ENCODE measurements at places on chromosomes 2 and 18. TPM values are rescaled to one million over a fixed set of nuclear protein-coding genes. Genes with fewer than 3 reads are reported as not detected.
A peak's percentile ranks its signal among the peaks of the same experiment; 100 is the strongest.

DNA sequence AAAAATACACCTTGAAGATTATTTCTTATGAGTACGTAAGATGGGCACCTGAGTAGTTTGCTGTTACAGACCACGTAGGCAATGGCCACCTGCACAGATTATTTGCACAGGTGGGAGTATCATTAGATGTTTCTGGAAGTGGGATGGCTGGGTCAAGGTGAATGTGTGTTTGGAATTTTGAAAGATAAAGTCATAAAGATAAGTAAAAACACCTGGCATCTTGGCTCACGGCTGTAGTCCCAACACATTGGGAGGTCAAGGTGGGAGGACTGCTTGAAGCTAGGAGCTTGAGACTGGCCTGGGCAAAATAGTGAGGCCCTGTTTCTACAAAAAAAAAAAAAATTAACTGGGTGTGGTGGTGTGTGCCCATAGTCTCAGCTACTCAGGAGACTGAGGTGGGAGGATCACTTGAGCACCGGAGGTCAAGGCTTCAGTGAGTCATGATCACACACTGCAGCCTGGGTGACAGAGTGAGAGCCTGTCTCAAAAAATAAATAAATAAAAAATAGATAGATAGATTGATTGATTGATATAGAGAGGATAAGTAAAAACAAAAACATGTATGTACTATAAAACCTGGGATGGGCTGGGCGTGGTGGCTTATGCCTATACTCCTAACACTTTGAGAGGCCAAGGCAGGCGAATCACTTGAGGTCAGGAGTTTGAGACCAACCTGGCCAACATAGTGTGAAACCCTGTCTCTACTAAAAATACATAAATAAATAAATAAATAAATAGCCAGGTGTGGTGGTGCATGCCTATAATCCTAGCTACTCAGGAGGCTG is 30.4 kb downstream of the ODC1 start:
- DNase-seq: no peak

- peak; percentile 38 for DNase-seq
These were observed 47.1 kb upstream of the SELENOI start for GRCh38 chr2:26298638-26299393.

Gene DUSP19
- total RNA-seq: 2.8 TPM

DNA sequence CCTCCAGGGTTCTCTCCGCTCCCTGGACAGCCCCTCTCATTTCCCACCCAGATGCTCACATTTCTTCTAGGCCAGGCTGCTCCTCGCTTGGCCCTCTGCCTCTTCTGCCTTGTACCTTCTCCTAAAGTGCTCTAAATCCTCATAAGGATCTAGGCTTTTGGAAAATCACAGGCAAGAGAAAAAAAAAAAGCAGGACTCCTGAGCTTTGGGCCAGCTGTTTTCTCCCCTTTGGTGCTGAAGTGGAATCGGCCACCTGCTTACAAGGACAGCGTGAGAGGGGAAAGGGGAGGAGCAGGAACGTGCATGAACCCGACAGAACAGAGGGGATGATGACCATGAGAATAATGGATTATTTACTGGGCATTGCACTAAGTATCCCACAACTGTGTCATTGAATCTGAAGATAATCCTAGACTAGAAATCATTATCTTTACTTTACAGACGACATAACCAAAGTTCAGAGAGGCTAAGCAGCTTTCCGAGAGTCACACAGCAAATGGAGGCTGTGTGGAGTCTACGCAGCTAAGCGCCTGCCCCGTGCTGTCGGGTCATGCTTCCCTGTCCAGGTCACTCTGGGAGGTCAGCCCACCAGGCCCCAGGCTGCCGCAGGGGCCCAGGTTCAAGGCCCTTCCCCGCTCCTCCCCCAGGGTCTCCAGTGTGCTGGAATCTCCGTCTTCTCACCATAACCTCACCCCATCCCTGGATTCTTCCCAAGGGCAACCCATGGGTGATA is 141.9 kb downstream of the PXDN start:
- DNase-seq: no peak

- DNase-seq: no peak
These were observed 1.1 kb upstream of the APCDD1 start for GRCh38 chr18:10453261-10453805.

Gene CNGA3
- total RNA-seq: not detected

Gene RANBP2
- 58.8 TPM for total RNA-seq

- peak; percentile 23 for DNase-seq
These were observed 97.2 kb downstream of the SEPTIN10 start for GRCh38 chr2:109516445-109517117.

GRCh38 chr2:134795765-134796164 is 42.7 kb upstream of the ACMSD start:
- DNase-seq: no peak

GRCh38 chr2:173350383-173350782 is 4.3 kb upstream of the CDCA7 start:
- no peak for DNase-seq

DNA sequence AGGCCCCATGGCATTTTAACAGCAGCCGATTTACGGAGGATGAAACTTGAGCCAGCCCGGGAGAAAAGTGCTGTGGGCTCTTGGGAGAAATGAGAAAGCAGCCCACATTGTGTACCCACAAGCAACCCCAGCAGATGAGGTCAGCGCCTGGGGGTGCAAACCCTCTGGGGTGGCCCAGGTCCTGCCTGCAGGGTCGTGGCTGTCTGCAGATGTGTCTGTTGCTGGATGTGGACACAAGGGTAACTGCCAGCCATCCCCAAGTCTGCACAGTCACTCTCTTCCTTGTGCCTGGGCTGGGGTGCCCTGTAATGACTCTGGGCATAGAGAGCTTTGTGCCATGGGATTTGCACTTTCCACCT is 170.8 kb downstream of the PRKCE start:
- DNase-seq: no peak

- DNase-seq: peak; percentile 85
These were observed at the start of gene INPP4A for GRCh38 chr2:98444436-98445176. Gene INPP4A (plus strand): TSS chr2:98444858. CDS start chr2:98520049, 75,191 bp downstream.

Gene GATA6
- 0.43 TPM for total RNA-seq

GRCh38 chr2:11343650-11344341 is 640 bp downstream of the ROCK2 start:
- peak; percentile 43 for DNase-seq

DNA sequence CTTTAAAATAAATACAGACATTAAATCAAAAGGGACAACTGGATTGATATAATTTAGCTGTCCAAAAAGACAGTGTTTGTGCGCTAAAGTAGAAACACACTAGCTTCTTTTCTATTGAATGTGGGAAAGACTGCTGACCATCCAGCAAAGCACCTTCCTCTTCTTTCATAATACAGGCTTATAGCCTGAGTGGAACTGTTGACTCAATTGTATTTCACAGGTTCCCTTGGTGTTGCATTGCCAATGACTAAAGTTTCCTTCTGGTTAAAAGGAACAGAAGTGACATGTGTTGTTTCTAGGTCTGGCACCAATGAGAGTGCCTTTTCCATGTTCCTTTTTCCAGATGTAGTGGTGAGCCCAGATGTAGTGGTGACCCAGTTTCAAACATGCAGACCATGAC is 412.3 kb downstream of the RNF144A start:
- DNase-seq: no peak

- no peak for DNase-seq
These were observed 105.9 kb upstream of the SNTG2 start for GRCh38 chr2:844715-845114.

- no peak for DNase-seq
These were observed 65.8 kb upstream of the CREB1 start for GRCh38 chr2:207464007-207464406.

GRCh38 chr2:220891405-220891804 is 680.7 kb downstream of the EPHA4 start:
- no peak for DNase-seq

- DNase-seq: no peak
These were observed 665.8 kb upstream of the ID2 start for GRCh38 chr2:8015848-8016600.

GRCh38 chr2:101613056-101613704 is 84.3 kb upstream of the MAP4K4 start:
- no peak for DNase-seq

DNA sequence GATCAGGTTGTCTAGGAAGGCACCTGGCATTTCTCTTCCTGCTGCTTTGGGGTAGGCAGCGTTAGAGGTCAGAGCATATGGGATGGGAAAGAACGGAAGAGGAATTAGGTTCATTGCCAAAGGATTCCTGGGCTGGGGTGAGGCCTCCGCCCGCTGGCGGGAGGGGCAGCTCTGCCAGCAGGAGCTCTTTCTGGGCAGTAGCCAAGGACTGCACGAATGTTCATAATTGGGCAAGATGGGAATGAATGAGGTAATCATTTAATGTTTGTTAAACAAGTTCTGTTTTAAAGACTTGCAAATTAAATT is 253.9 kb downstream of the AGAP1 start:
- DNase-seq: no peak

GRCh38 chr18:14921547-14921946 is 173.6 kb downstream of the ANKRD30B start:
- DNase-seq: no peak

DNA sequence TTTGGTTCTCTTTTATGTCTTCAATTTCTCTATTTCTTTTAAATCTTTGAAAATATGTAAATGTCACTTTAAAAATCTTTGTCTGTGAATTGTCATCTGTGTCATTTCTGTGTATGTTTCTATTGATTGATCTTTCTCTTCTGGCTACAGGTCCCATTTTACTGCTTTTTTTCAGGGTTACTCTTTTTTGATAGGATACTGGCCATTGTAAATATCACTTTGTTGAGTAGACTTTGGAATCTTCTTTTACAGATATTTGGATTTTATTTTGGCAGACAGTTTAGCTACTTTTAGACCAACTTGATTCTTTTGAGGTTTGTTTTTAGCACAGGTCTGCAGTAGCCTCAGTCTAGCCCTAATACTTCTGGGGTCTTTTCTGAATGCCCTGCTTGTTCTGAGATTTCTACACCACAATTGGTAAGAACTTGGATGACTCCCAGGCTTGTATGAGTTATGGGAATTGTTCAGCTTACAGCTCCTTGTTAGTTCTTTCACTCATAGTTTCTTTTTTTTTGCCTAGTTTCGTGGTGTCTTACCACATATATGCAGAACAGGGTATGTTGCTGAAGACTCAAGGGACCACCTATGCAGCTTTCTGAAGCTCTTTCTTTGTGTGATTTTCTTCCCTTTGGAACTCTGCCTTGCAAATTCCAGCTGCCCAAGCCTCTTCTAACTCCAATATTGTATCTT is 122.2 kb downstream of the QPCT start:
- no peak for DNase-seq

DNA sequence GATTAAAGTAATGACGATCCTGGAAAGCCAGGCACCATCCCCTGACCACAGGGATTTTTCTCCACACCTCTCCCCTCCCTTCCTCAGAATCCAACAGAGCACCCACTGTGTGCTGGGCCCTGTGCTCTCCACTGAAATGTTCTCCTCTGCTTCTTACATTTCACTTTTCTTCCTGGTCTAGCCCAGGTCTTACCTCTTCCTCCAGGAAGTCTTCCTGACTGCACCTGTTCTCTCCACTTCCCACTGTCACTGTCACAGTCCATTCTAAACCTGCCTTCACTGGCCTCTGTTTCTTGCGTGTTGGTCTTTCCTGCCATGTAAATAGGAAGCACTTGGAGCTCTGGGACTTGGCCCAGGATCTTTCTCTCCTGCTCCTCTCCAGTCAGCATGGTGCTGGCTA is 7.4 kb upstream of the NGEF start:
- DNase-seq: no peak

- DNase-seq: no peak
These were observed 340.4 kb upstream of the MMADHC start for GRCh38 chr2:149928011-149928410.

GRCh38 chr2:38722271-38723061 is 28.7 kb downstream of the SRSF7 start:
- peak; percentile 64 for DNase-seq
